ENCODE measurements at places on chromosomes 4 and X.

- no peak for DNase-seq
These were observed 109.6 kb downstream of the GUCY2F start for GRCh38 chrX:109372291-109372690.

DNA sequence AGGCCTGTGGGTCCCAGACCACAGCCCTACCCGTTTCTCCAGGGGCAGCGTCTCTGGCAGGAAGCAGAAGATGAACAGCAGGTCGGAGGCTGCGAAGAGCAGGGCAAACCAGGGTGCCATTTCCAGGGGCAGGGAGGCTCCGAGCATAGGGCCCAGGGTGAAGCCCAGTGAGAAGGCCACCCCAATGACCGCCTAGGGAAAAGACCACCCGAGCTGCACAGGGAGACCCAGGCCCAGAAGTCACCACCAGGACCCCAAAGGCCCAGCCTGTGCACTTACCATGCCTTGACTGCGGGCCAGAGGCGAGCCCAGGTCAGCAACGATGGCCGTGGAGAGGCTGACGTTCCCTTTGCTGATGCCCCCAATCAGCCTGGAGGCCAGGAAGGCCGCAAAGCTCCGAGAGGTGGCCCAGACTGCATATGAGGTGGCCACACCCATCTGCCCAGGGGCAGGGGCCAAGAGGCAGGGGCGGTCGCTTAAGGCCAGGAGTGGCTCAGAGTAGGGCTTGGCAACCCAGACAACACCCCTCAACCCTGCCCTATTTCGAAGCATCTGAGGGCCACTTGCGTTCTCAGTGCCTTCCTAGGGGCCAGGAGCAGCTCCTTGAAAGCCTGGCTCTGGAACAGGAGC is 30.8 kb downstream of the NOP14 start:
- DNase-seq: no peak

- no peak for DNase-seq
These were observed 796.1 kb upstream of the ADGRL3 start for GRCh38 chr4:60404027-60404426.

- no peak for DNase-seq
These were observed 37.4 kb upstream of the STS start for GRCh38 chrX:7109838-7110793.

DNA sequence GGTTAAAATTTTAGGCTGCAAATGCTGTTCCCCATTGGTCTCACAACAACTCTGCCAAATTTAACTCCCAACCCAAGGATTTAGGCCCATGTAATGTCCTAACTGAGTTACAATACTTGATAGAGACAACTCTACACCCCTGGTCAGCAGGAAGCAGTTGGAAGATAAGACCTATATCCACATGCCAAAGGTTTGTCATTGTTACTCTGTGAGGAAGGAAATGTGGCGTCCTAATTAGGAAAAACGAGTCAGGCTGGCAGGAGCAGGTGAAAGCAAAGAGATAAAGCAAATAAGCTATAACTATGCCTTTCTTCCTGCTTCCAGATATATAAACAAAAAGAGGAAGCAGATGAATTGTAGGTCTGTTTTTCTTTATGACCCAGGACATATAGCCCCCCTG is 69.1 kb downstream of the SPIN4 start:
- DNase-seq: no peak

DNA sequence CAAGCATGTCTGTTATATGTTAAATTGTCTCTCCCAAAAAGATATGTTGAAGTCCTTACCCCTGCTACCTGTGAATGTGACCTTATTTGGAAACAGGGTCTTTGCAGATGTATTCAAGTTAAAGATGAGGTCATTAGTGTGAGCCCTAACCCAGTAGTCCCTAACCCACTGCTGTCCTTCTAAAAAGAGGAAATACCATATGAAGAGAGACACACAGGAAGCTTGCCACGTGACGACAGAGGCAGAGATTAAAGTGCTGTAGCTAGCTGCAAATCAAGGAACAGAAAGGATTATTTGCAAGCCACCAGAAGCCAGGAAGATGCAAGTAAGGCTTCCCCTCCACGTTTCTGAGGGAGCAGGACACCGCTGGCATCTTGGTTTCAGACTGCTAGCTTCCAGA is 150.1 kb downstream of the HNRNPD start:
- DNase-seq: peak; percentile 13

DNA sequence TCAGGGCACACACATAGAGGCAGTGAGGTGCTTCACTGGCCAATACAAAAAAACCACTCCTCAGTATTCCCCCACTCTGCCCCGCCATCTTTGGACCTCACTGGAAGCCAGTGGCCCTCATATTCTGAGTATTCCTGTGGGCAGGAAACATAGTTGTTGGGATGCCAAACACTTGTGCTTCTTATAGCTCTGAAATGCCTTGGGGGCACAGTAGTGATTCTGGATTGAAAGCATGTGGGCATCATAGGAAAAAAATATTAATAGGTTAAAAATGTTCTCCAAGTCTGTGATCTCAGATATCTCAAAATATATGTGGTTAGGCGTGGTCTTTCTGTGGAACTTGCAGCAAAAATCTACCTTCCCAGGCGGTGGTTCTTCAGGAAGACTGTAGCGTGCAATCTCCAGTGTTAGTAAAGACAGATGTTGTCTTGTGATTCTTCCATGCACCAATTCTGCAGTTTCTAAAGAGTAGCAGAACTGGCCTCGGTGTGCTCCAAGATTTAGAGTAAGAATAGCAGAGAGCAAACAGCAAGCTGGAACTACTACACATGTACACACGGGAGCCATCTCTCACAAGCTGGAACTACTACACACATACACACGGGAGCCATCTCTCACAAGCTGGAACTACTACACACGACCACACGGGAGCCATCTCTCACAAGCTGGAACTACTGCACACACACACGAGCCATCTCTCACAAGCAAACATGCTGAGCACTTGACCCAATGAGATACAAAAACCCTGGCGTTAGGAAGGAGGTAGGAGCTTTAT is 8.0 kb upstream of the TENM3 start:
- DNase-seq: no peak

- DNase-seq: no peak
These were observed 6.2 kb downstream of the NR0B1 start for GRCh38 chrX:30302956-30303355.

- no peak for DNase-seq
These were observed 24.1 kb downstream of the SH3KBP1 start for GRCh38 chrX:19863212-19863856.

DNA sequence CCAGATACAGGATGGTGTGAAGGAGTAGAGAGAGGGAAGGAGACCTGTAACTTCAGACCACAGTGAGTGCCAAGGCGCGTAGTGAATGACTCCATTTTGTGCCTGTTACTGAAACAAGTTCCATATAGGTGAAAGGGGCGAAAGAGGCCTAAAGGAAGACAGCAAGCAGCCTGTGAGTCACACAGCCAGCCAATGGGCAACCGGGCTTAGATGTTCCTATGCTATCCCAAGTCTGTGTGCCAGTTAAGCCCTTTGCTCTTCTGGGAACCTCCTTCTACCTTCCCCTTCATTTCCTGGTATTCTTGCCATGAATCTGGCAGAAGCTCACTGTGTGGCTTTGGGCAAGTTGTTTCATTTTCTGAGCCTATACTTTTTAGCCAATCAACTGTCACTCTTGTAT is 161.8 kb upstream of the LDB2 start:
- DNase-seq: no peak

DNA sequence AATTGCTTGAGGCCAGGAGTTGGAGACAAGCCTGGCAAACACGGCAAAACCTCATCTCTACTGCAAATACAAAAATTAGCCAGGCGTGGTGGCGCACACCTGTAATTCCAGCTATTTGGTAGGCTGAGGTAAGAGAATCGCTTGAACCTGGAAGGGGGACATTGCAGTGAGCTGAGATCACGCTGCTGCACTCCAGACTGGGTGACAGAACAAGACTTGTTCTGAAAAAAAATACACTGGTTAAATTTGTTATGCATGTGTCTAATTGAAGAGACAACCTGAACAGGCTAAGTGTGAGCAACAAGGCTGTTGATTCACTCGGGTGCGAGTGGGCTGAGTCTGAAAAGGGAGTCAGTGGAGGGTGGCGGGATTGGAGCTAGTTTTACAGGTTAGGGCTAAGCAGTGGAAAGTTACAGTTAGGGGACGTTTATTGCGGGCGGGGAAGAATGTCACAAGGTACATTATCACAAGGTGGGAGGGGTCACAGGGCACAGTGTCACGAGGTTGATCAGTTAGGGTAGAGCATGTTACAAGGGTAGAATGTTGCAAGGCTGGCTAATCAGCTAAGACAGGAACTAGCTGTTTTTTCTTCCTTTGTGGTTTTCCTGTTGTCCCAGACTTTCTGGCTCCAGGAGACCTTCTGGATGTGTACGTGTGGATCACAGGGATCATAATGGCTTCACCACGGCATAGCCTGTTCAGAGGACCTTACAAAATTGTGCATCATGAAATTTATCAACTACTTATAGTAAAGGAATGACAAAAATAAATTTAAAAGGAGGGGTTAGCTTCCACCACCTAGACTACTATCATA is 115.8 kb downstream of the NAA11 start:
- DNase-seq: no peak

DNA sequence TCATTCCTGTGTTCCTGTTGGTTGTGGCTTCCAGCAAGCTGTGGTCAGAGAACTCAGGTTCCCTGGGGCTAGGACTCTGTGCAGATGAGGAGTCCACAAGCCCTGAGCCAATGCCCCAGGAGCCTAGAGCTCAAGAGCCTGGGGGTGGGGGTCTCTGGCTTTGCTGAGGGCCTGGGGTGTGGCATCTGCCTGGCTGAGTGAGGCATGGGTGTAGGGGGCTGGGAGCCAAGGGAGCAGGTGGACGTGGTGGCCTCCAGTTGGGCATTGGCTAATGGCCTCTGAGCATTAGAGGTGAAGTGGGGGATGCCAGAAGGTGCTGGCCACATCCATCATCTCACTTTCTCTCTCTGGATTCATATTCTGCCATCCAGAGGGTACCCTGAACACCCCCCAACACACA is 5.3 kb upstream of the MAMLD1 start:
- DNase-seq: no peak

GRCh38 chr4:47801481-47802002 is 36.3 kb downstream of the CORIN start:
- DNase-seq: no peak

DNA sequence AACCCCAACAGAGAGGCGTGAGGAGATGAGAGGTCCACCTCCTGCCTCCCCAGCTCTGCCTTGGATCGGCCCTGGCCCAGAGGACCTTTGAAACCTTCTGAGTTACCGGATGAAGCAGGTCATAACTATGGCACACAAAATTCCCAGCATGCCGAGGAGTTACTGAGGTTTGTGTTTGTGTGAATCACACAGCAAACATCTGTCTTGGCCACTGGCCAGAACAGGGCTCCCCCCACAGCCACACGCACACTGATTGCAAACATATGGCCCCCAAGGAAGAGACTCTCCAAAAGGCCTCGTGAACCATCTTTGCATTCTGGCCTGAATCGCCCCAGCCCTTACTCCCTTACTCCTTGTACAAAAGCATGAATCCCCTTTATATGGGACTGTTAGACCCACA is 18.9 kb downstream of the RPS4X start:
- DNase-seq: no peak

DNA sequence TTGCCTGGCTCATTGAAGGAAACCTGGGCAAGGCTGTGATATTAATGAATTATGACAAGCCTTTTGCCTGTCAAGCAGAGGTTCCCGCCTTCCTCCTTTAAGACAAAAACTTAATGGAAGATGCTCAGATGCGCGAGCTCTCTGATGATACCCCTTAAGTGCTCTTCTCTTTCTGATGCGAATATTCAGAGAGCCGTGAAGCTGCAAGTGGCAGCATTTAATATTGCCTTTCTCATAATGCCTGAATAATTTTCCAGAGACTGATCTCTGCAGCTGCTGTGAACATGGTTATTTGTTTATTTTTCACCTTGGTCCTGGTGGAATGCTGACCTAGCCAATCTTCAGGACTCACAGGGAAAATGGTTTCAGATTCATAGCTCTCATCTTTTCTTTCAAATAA is 251.8 kb downstream of the TENM3 start:
- no peak for DNase-seq

GRCh38 chrX:9566150-9566621 is 101.3 kb downstream of the TBL1X start:
- DNase-seq: peak; percentile 34

DNA sequence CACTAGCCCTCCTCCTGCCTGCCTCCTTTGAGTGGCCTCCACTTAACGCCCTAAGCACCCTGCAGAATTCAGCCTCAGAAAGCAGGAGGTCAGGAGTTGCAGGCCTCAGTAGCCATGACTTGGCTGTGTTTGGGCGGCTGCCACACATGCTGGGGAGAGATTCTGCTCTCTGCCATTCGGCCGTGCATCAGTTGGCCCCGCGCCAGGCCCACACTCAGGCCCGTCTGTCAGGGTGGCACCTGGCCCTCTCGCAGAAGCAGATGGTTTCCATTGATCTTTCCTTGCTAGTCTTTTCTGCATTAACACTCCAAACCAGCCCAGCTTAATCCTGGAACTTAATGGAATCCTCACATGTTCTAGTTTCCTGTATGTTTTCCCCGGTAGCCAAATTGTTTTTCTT is 30.7 kb upstream of the ATP6AP2 start:
- no peak for DNase-seq
